ENCODE measurements at places on chromosomes 1 and 21. TPM values are rescaled to one million over a fixed set of nuclear protein-coding genes. Genes with fewer than 3 reads are reported as not detected.

Gene CFAP74
- 0.11 TPM for total RNA-seq

Gene TSEN15
- 52.2 TPM for total RNA-seq

Gene CDC42
- 493 TPM for total RNA-seq

Gene CRYBG2
- 1.5 TPM for total RNA-seq

Gene KCNC4
- total RNA-seq: 1.7 TPM

Gene KCND3
- 5.4 TPM for total RNA-seq

Gene KCNK1
- total RNA-seq: 7.2 TPM

Gene SLC27A3
- 20.7 TPM for total RNA-seq

Gene THEM5
- not detected for total RNA-seq

Gene RGSL1
- total RNA-seq: not detected

Gene SELENON
- total RNA-seq: 24.6 TPM

Gene CGN
- total RNA-seq: 5.9 TPM

All from urinary bladder (tissue), 4 donors.